NCI-H345 (cell line): ENCODE measurements at places on chromosomes 7 and 10.

DNA sequence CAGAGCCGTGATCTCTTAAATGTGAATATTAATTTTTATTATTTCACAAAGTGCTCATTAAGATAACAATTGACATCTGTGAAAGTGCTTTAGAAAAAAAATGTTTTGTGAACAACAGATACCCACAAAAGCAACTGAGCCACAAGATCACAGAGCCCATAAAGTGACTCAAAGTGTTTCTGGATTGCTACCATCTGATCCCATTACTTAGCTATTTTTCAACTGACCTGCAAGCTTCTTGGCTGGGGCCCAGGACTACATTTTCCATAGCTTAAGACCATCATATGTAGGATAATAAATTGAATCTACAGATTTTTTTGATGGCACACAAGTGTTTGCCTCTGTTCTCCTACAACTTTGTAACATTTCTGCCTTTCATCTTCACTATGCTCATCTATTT, 674.4 kb downstream of the PHTF2 start:
- DNase-seq, result no peak

GRCh38 chr10:86439544-86439943, 72.9 kb upstream of the GRID1 start:
- DNase-seq, result no peak

DNA sequence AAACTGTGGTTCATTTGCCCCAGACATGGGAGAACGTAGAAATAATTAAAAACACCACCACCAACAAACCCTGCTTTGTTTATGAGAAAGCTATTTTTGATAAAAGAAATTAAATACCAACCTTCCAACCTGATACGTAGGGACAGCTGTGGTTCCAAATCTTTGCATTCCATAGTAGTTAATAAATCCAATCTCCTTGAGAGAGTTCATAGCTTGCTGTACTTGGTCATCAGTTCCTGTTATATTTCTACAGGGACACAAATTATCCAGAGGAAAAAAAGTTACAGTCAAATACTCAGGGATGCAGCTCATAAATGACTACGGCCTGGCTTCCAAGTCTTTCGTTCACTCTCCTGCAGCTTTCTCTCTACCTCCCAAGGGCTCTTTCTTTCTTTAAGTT, 41.1 kb downstream of the PUS7 start:
- DNase-seq, result no peak

GRCh38 chr7:106731646-106732444, 70.9 kb upstream of the CCDC71L start:
- DNase-seq, result peak; percentile 39

DNA sequence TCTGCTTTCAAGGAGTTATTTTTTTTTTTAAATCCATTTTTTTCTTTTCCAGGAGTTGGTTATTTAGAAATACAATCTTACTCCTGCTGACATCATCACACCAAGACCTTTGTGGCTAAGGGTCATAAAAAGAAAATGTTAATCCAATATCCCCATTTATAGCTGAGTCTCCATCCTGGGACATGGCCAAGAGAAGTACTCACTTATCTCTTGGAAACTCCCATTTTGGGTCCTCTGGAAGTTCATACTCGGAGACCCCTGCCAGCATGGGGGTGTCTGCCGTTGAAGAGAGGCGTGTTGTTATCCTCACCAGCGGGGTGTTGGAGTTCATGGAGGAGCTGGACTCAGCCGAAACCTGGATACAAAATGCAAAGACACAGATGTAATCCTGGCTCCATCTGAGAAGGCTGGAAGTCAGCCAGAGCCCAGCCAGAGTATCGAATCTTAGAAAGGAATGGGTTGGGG, 94.6 kb downstream of the FGFR2 start:
- no peak for DNase-seq

DNA sequence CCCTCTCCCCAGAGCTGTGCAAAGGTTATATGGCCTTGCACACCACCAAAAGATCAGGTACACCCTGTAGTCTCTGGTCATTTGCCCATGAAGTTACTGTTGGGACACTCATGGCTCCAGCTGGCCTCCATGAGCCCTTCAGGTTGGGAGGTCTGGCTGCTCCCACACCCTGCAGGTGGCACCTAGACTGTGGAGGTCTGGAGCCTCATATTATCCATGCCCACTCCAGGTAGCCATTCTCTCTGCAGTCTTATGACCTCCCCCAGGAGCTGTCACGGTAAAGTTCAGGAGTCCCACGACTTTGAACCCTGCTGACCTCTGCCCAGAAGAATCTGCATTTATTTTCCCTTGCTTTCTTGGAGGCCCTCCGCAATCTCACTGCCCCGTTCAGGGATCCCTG, 39.2 kb upstream of the GAD2 start:
- DNase-seq, result no peak

GRCh38 chr10:97321804-97322190, 2.7 kb downstream of the FRAT1 start:
- peak; percentile 32 for DNase-seq

- DNase-seq, result no peak
Measured at GRCh38 chr7:115267503-115267902, 345.6 kb downstream of the MDFIC start.

- no peak for DNase-seq
Measured at GRCh38 chr7:112891698-112892097, 101.5 kb upstream of the TMEM168 start.

GRCh38 chr10:73099141-73099540, 2.5 kb upstream of the P4HA1 start:
- no peak for DNase-seq

- DNase-seq, result no peak
Measured at GRCh38 chr7:105643384-105643783, 62.1 kb upstream of the EFCAB10 start.

- no peak for DNase-seq
Measured at GRCh38 chr10:110650265-110650668, 6.1 kb downstream of the RBM20 start.

- no peak for DNase-seq
Measured at GRCh38 chr10:79354141-79354540, 6.9 kb downstream of the PPIF start.

DNA sequence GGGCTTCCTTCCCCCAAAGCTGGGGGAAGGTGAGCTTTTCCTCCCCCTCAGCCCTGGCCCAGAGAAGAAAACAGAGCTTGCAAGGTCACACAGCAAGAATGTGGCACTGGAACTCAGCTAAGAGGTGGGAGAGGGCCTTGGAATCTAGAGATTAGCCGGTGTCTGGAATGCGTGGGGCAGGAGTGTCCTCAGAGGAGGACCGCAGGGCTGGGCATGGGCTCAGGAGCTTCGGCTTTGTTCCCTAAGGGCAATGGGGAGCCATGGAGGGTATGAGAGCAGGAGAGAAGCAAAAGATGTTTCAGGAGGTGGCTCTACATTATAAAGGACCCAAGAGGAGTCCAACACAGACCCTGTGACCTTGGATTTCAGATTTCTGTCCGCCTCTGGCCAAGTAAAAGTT, 127.2 kb upstream of the TNRC18 start:
- no peak for DNase-seq

- DNase-seq, result no peak
Measured at GRCh38 chr10:12067336-12067735, 1.4 kb upstream of the DHTKD1 start.

- no peak for DNase-seq
Measured at GRCh38 chr10:115814542-115814941, 458.5 kb downstream of the GFRA1 start.

GRCh38 chr7:121397361-121397760, 1.3 kb upstream of the FAM3C start:
- no peak for DNase-seq

- no peak for DNase-seq
Measured at GRCh38 chr7:87852306-87852705, 23.9 kb downstream of the SLC25A40 start.

- no peak for DNase-seq
Measured at GRCh38 chr10:72164617-72165016, 51.2 kb upstream of the ANAPC16 start.

DNA sequence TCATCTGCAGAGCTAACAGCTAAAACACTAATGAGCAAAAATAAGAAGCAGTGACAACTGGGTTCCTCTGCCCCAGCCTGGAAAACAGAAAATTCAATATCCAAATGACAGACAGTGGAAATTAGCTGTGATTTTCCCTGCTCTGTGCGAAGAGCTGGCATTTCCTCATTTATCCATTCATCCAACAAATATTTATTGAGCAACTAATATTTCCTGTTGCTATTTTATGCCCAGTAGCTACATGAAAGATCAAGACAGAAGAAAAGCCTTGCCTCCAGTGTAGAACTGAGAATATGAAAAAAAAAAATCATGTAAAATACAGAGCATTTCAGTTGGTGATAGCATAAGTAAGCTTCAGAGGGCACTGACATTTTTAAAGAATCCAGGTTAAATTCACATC, 140.9 kb downstream of the ABCA13 start:
- DNase-seq, result no peak
